ENCODE measurements at places on chromosomes 6 and 20.

DNA sequence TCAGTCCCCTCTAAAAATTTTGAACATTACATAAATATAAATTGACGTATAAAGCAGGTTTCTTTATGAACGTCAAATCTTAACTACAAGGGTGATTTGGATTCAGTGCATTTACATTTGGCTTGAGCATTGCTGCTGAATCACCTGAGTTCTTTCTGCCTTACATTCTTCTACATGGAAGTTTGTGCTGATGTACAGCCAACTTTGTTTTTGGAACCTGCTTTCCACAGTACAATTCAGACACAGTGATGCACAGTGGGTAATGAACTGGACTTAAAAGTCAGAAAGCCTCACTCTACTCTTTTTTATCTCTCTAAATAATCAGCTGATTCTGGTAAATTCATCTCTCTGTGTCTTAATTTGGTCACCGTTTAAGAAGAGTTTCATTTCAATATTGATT is 47.6 kb downstream of the RCAN2 start:
- no peak for DNase-seq

DNA sequence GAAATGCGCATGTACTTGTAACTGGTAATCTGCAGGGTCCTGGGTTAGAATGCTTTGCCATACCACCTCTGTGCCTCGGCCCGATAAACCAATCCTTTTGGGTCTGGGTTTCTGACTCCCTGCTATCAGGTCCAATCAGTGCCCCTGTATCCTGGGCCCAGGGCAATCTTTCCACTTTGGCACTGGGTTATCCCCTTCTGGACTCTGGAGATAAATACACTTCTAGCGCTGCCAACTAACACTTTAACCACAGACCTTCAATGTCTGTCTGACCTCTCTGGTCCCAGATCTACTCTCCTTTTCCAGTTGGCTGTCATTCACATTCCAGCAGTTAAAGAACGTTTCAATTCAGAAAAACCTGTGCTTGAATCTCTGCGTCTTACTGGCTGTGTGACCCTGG is 55.3 kb downstream of the DNAAF9 start:
- DNase-seq = no peak

GRCh38 chr6:142489722-142490610 is 188.2 kb downstream of the ADGRG6 start:
- no peak for DNase-seq

DNA sequence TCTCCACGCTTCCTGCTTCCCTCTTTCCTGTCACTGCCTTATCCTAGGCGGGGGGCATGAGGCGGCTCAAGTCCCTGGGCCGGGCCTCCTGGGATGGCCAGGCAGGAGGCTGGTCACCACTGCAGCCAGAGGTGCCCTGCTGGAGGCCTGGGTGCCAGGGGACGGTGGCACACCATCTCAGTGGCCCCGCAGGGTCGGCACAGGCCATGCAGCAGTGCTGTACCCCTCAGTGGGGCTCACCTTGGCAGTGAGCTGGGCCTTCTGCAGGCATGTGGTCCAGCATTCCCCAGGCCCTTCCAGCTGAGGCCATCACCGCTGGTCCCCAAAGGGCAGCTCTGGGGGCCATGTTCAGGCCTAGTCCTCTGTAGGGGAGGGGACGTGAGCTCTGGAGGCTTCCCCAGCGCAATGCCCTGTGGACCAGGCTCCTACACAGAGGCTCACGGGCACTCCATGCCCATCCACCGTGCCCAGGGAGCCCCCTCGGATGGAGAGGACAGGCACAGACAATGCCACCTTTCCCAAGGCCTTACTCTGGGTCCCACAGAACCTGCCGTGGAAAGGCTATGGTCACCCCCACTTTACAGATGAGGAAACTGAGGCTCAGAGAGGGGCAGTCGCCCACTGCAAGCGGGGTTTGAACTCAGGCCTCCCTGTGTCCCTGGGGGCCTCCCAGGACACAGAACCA is 123.8 kb downstream of the TAF4 start:
- no peak for DNase-seq

- no peak for DNase-seq
These were observed 45.0 kb downstream of the KIAA1755 start for GRCh38 chr20:38215194-38216182.
